T-helper 9 cell (primary cell): ENCODE measurements at places on chromosomes 1 and 21.

DNA sequence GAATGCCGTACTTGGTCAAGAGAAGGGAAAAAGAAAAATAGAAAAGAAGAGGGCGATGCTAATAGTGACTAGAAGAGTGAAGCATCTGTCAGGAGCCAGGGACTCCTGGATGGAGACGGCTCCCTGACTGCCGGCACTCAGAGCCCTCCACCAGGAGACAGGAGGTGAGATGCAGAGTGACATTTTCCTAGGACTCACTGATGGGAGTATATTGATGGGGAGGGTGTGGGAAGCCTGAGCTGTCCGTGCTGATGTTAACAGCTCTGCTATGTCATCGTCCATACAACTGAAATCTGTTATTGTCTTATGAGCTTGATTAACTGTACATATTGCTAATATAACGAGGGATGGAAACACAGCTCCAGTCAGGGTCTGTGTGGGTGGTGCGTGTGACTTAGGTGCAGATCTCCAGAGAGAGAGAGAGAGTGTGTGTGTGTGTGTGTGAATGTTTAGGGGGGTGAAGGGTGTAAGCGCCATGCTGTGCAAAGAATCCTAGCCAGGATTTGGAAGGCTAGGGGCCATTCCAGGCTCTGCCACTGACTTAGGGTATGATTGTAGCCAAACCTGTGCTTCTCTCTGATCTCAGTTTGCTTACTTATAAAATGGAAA lies 123.0 kb upstream of the KLHDC7A start:
- no peak for DNase-seq

DNA sequence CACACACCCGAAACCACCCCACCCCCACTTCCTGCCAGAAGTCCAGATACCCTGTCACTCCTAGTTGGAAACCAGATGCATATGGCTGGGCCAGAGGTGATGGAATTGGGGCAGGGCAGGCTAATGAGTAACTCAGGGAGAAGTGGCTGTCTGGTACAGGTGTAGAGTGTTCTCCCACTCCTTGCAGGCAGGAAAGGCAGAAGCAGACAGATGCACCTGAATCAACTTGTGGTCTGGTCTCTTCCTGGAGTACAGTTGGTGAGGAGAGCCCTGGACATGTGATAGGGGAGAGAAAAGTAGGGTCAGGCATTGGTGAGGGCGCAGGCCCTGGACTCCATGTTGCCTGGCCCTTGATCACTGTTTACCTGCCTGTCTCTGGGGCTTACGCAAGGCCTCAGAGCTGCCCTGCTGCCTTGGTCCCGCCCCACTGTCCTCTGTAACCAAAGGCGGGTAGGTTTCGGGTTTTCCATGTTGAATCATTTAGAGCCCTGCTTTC lies 2.5 kb downstream of the CGN start:
- DNase-seq: no peak

- no peak for DNase-seq
Measured at GRCh38 chr1:156901966-156902915, 8.7 kb downstream of the PEAR1 start.

DNA sequence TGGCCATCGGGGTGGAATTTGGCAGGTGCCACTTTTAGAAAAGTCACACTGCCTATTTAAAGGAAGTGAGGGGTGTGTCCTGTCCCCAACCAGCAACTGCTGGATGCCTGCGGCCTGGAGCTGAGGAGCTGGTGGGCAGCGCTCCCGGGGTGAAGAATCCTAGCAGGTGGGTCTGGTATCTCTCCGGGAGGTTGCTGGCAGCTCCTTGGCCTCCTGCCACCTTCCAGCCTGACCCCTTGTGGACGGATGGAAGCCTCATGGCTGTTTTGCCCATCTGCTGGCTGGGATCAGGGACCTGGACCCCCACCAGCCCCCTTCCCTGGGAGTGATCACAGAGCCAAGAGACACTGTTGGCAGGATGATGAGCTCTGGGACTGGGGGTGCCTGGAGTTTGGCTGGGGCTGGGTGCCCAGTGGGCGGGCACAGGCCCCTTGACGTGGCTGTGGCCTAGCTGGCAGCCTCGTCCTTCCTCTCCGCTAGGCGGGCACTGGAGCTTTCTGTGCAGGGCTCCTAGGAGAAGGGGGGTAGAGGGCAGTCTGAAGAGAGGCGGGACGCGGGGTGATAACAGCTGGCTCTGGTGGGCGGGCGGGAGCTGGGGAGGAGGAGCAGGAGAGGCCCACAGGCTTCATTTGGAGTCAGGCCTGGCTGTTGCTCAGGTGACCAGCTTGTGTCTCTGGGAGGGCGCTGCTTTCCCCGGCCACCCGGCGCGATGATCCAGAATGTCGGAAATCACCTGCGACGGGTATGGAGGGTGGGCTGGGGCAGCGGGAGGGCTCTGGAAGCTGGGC lies at the start of gene ACOT11:
Gene ACOT11, plus strand, starts transcription at position 628 of the 788 bp plus-strand sequence. Its CDS starts 82 bp downstream, at position 710.
- DNase-seq: no peak

DNA sequence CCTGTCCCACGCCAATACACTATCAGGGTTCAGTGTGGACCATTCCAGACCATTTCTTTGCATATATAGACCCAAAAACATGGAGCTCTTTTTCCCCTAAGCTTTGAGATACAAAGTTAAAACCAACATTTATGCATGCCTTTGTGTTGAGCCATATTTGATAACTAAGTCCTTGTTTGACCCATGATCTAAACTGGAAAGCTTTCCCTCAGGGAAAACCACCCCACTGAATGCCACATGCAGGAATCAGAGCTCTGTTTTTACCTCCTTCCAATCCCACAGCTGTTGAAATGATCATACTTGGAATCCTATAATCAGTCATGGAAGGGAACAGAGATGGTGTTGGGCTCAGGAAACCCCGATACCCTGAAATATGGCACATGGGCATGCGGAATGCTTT lies 14.8 kb upstream of the SLC45A1 start:
- no peak for DNase-seq

- DNase-seq: no peak
Measured at GRCh38 chr1:23433122-23433521, 8.6 kb upstream of the TCEA3 start.

DNA sequence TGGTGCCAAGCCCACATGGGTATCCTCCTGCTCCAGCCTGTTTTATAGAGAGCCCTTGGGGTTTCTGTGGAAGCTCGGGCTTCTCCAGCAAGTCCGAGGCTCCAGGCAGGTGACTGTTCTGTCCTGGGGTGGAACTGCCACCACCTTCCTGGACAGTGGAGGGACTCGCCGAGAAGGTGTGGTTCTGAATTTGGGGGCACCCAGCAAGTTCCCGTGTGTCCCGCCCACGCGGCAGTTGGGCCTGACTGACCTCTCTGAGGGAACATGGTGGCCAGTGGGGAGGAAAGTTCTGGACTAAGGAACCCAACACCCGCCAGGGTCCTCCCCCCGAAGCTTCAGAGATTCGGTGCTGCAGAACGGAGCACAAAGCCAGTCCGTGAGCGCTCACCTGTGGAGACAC lies 158.1 kb upstream of the C1orf174 start:
- DNase-seq: no peak

DNA sequence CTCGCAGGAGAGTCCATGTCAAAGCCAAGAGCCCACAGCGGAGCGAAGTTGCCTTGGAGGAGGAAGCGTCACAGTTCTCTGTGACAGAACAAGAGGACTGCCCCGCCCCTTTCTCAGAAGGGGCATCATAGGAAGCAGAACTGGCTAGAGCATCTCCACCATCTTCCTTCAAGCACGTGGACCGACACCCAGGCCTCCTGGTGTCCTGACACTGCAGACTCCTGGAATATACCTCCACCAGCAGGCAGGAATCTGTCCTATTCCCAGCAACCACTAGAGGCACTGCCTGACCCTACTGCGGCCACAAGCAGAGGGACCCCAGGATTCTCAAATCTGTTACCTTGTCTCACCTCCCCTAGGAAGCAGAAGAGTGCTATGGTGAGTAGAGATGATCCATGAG lies 37.8 kb downstream of the GPA33 start:
- DNase-seq: no peak

DNA sequence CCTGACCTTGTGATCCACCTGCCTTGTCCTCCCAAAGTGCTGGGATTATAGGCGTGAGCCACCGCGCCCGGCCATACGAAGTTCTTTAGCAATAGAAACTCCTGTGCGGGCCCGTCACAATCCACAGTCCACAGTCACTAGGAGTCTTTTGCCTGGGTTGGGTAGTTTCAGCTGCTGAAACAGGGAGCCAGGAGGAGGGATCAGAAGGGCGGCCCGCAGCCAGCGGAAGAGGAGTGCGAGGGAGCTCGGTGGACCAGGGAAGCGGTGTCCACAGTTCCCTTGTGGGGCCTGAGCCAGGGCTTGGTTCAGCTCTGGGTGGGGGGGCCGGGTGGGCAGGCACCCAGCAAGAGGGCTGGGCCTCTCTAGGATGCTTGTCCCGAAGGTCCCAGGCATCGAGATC lies 17.9 kb upstream of the HSPG2 start:
- no peak for DNase-seq

DNA sequence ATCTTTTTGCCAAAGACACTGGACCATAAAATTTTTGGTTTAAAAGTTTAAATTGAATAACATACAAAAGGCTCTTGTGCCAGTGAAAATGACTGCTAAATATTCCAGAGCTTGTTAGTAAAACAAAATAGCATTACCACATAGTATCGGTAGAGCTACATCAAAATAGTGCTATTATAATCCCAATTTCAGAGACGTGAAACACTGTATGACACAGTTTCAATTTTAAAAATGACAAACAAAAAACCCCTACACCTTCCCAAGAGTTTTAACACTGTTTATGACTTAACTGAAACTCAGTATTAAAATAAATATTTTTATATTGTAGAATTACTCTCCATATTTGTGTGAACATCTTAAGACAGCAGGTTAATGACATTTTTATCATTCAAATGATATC lies 7.0 kb downstream of the SLC30A1 start:
- DNase-seq: no peak

GRCh38 chr1:31617916-31618746 lies 642 bp downstream of the HCRTR1 start:
- DNase-seq: peak; percentile 28

DNA sequence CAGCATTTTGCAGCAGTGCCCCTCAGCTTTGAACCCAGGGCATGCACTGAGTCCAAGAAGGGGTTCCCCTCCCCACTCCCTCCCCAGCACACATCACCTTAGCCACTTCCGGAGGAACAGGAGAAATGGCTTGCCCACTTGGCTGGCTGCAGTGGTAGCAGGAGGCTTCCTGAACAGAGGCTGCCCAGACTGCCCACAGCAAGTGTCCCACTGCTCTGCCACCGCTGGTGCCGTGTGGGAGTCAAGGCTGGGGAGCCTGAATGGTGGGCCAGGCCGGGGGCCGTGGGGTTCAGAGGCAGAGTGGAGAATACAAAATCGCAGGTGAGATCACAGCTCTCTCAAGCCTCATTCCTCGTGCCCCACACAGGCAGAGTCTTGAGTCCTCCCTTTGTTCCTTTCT lies 34.5 kb downstream of the CD247 start:
- no peak for DNase-seq

- no peak for DNase-seq
Measured at GRCh38 chr1:226638001-226638601, 89.5 kb downstream of the STUM start.

DNA sequence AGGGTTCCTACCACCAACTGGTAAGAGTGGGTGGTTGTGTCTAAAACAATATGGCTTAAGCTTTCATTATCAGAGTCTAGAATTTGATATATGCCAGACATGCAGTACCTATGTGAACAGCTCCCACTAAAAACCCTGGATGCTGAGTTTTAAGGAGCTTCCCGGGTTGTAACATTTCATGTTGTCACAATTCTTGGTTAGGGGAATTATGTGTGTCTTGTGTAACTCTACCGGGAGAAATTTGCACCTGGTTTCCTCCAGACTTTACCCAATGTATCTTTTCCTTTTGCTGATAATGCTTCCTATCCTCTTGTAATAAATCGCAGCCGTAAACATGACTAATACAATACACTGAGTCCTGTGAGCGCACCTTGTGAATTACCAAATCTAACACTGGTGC lies 48.3 kb downstream of the ARID4B start:
- no peak for DNase-seq

DNA sequence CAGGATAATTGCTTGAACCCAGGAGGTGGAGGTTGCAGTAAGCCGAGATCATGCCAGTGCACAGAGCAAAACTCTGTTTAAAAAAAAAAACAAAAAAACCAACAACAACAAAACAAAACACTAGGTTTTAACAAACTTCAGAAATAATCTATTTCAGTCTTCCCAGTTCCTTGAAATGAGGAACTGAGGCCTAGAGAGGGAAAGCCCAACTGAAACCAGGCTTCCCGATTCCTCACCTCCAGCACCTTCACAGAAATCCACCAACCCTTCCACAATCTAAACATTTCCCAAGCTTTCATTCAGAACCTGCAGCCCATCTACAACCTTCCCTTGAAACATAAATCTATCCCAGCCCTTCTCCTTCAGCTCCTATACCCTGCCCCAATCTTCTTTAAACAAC lies 612 bp upstream of the CD52 start:
- no peak for DNase-seq

DNA sequence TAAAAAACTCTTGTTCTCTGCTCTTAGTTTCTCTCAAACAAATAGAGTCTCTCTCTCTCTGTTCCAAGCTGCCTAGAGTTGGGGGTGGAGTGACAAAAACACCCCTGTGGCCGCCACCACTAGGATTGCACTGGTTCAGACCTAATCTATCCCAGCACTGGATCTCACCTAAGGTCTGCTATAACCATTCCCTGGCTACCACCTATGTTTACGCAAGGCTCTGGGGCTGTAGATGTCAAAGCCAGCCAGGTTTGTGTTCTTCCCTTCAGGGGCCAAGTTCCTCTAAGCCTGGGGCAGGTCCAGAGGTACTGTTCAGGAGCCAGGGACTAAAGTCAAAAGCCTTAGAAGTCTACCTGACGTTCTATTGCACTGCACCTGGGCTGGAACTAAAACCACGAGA lies 12.8 kb upstream of the CYP2J2 start:
- no peak for DNase-seq

DNA sequence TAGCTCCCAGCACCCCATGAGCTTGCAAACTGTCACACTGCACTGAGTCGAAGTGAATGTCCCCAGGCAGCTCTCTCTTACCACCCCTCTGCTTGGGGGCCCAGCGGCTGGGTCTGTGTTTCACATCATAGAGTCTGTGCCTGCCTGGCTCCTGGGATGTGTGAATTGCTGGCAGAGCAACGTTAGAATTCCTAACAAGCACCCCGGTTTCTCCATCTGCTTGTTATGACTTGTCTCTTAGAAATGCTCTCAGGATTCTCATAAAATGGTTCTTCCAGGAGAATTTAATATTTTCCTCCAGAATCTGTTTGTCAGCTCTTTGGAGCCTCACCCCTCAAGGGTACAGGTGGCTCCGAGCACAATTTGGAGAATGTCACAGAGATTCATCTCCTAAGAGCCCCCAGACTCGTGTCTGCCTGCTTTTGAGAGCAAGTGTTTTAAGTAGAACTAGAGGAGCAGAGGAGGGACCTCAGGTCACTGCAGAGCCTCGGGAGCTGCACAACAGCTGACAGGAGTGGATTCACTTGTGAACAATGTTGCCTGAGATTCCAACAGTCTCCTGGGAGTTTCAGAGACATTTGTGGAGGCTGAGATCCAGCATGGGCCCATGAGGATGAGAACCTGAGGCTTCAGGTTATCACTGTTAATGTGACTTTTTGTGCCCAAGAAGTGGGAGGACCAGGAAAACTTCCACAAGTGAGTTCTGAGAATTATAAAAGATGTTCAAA lies 131.5 kb downstream of the KCNJ6 start:
- no peak for DNase-seq
